Esophagus muscularis mucosa (tissue), 4 donors: ENCODE measurements at places on chromosomes 11 and 22. TPM values are rescaled to one million over a fixed set of nuclear protein-coding genes. Genes with fewer than 3 reads are reported as not detected.

The SCGB1D2 gene
- not detected for total RNA-seq

The SAA4 gene
- not detected for total RNA-seq

The VPS11 gene
- total RNA-seq: 27.8 TPM

The INPP5J gene
- total RNA-seq: 1.9 TPM

The CRYBB3 gene
- not detected for total RNA-seq

The APBB1 gene
- total RNA-seq: 63.1 TPM

The C22orf31 gene
- not detected for total RNA-seq

The OR8D1 gene
- total RNA-seq: not detected

The TFIP11 gene
- total RNA-seq: 20.1 TPM

The IL17REL gene
- total RNA-seq: not detected

The GLYATL1 gene
- not detected for total RNA-seq

The APOBEC3C gene
- 10.4 TPM for total RNA-seq

The OR52N4 gene
- not detected for total RNA-seq

The BIRC3 gene
- 10.0 TPM for total RNA-seq

The GUCY1A2 gene
- total RNA-seq: 7.7 TPM

The OR52H1 gene
- not detected for total RNA-seq

DNA sequence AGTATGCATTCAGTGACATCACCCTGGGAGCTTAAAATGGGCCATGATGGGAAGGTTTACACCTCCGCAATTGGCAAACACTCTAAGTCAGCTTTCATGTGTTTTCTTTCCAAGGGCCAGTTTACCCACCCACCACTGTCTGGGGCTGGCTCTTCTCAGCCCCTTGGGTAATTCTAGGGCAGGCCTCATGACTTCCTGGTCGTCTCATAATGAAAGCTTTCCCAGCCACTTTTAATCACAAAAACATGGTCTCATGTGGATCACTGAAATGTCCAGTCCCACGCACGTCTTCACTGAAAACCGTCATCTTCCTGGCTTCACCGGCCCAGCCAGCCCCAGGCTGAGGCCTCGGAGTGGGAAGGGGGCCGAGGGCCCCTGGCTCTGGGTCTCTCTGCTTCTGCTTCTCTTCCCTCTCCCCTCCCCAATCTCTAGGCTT is 58.5 kb upstream of the ANO1 start:
- H3K27ac ChIP-seq: no peak overlapping the region
- H3K4me3 ChIP-seq: no peak overlapping the region
- no peaks in the 10 kb centered on the region for H3K27me3 ChIP-seq
- no peak for DNase-seq
- no peaks in the 10 kb centered on the region for H3K4me1 ChIP-seq

GRCh38 chr11:118690553-118691304 is 11.3 kb upstream of the TREH start:
- peaks cover 14% of the 10 kb centered on the region for H3K4me1 ChIP-seq
- H3K36me3 ChIP-seq: no peaks in the 10 kb centered on the region
- peak overlapping the region; percentile 82 for H3K27ac ChIP-seq
- H3K4me3 ChIP-seq: peak overlapping the region; percentile 50

DNA sequence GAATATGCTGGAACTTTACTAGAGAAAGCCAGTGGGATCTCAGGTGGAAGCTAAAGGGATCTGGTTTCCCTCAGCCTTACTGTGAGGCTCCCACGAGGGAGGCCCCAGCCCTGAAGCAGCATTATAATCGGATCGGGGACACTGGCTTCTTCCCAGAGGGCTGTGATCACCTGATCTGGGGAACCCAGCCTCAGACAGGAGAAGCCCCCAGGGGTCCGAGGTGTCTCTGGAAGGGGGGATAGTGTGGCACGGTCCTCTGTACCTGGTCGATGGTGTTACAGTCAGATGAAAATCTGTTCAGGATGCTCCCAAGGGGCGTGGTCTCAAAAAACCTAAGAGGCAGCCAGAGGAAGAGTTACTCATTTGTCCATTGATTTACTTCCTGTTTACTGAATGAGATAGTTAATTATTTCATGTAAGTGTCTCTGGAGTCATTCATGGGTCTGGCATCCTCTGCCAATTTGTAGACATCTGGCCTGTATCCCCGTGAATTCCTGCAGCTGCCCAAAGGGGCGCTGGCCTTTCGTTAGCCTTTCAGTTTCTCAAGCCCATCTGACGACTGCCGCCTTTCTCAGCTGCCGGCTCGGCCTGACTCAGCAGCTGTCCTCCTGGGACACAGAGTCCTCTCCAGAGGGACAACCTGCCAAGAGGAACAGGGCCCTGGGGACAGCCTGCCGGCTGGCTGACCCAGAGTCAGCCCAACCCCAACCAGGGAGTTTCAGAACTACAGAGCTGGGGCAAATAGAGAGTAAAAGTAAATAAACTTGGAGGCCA is 17.0 kb upstream of the KCNJ11 start:
- no peaks in the 10 kb centered on the region for H3K27me3 ChIP-seq
- peaks cover 19% of the 10 kb centered on the region for H3K4me1 ChIP-seq
- peak overlapping the region; percentile 35 for H3K27ac ChIP-seq

GRCh38 chr11:64018310-64018709 is 17.4 kb upstream of the FLRT1 start:
- no peaks in the 10 kb centered on the region for H3K4me1 ChIP-seq
- no peaks in the 10 kb centered on the region for H3K27me3 ChIP-seq
- H3K4me3 ChIP-seq: no peak overlapping the region
- DNase-seq: no peak

GRCh38 chr11:18468961-18469360 is 13.3 kb downstream of the LDHAL6A start:
- no peak overlapping the region for H3K4me3 ChIP-seq
- peaks cover 6% of the 10 kb centered on the region for H3K36me3 ChIP-seq
- no peaks in the 10 kb centered on the region for H3K27me3 ChIP-seq
- no peak overlapping the region for H3K27ac ChIP-seq

DNA sequence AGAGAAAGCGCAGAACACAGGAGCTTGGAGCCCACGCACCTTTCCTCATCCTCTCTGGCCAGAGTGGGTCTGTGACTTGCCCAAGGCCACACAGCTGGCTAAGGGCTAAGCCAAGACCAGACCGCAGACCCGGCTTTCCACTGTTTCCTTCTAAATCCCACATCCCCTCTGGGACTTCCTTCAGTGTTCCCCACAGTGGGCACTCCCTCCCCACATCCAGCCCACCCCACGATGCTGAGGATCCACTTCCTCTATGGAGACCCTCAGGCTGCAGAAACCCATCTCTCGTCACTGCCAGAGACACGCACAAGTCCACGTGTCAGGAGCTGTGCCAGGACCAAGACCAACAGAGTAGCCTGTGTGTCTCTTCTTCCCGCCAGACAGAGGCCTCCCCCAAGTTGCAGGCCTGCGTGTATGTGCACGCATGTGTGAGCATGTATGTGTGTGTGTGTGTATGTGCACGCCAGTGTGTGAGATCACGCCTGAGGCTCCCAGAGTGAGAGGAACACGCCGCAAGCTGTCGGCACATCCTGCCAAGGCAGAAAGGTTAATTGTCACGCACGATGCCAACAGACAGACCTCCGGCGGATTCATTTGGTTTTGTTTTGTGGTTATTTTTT is 21.6 kb downstream of the PDGFB start:
- H3K36me3 ChIP-seq: peaks cover 6% of the 10 kb centered on the region
- no peaks in the 10 kb centered on the region for H3K27me3 ChIP-seq
- H3K4me3 ChIP-seq: no peak overlapping the region
- no peaks in the 10 kb centered on the region for H3K4me1 ChIP-seq

- no peaks in the 10 kb centered on the region for H3K27me3 ChIP-seq
- peaks cover 33% of the 10 kb centered on the region for H3K4me1 ChIP-seq
- peaks cover 34% of the 10 kb centered on the region for H3K36me3 ChIP-seq
- no peak for DNase-seq
Measured at GRCh38 chr22:36762687-36763260, 13.1 kb downstream of the IFT27 start.

DNA sequence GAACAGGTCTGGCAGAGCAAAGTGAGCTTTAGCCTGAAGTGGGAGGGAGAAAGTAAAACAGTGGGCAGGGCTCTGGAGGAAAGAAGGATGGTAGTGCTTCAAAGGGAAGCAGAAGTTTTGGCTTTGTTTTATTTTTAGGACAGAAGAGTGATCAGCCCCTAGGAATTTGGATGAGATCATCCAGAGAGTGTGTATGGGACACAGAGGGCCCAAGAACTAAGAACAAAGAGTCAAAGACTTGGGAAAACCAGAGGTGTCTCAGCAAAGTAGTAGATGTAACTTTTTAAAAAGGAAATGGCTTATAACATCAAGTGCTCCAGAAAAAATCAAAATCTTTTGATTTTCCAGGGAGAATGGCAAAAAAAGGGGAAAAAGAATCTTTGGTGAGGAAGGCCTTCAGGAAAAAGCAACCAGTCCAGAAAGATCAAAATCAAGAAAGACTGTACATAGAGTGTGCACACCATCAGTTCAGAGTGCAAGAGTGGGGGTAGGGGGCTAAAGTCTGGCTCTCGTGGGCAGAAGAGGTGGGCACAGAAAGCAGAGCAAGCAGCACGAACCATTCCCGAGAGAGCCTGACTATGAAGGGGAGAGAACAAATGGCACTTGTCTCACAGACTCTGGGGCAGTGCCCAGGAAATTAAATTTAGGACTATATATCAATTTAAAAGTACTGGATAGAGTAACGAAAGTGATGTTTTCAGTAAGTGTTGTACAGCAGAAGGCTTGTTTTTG is 30.0 kb downstream of the MAPK1 start:
- H3K36me3 ChIP-seq: no peaks in the 10 kb centered on the region
- DNase-seq: no peak
- peaks cover 73% of the 10 kb centered on the region for H3K4me1 ChIP-seq
- H3K27ac ChIP-seq: peak overlapping the region; percentile 87

DNA sequence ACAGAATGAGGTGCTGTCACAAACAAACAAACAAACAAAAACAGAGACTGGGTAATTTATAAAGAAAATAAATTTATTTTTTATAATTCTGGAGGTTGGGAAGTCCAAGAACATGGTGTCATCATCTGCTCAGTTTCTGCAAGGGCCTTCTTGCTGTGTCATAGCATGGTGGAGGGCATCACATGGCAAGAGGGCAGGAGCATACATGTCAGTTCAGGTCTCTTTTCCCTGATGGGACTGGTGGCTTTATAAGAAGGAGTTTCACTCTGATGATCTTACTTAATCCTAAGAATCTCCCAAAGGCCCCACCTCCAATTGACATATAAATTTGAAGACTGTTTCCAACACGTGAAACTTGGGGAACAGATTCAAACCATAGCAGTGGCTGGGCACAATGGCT is 135.7 kb downstream of the NECTIN1 start:
- DNase-seq: no peak
- H3K27me3 ChIP-seq: no peaks in the 10 kb centered on the region
- H3K4me1 ChIP-seq: no peaks in the 10 kb centered on the region
- no peak overlapping the region for H3K27ac ChIP-seq

DNA sequence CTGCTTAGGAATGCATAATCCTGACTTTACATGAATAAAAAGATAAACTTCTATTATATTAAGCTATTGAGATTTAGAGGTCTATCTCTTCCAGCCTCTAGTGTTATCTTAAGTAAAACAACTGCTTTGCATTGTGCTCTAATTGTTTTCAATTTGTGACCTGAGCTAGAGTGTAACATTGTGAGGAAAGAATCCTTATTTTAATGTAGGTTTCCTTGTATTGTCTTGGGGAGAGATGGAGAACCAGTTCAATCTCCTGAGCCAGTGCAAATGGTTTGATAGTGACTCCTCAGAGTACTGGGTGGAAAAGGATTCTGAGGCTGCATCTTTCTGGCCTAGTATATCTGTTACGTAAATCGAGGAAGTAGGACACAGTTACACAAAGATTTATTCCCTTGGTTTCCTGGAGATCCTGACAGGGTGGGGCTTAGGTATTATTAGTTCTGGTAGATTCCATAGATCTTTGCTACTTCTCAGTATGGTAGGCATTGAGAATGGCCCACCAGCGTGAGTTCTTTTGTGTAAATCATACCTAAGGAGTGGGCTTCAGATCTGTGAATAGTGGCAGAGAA is 683.5 kb upstream of the CCDC179 start:
- H3K4me1 ChIP-seq: peaks cover 9% of the 10 kb centered on the region
- no peak for DNase-seq
- no peak overlapping the region for H3K4me3 ChIP-seq
- H3K36me3 ChIP-seq: no peaks in the 10 kb centered on the region
- no peak overlapping the region for H3K27ac ChIP-seq

DNA sequence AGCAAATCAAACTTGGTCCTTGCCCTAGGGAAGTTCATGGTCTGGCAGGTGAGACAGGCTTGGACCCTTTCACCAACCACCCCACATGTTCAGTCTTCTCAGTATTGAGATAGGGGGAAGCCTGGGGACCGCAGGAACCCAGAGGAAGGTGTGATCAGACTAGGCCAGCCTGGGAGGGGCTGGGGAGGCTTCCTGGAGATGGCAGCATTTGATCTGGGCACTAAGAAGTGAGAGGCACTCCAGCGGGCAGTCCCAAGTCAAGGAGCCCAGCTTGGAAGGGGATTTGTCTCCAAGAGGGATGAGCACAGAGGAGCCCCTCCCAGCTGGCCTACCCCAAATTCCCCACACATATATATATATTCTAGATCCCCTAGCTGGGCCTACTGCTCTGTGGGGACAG is 5.4 kb downstream of the LRRC32 start:
- no peak for DNase-seq
- peak overlapping the region; percentile 13 for H3K27ac ChIP-seq
- peaks cover 40% of the 10 kb centered on the region for H3K4me1 ChIP-seq
- H3K4me3 ChIP-seq: no peak overlapping the region

DNA sequence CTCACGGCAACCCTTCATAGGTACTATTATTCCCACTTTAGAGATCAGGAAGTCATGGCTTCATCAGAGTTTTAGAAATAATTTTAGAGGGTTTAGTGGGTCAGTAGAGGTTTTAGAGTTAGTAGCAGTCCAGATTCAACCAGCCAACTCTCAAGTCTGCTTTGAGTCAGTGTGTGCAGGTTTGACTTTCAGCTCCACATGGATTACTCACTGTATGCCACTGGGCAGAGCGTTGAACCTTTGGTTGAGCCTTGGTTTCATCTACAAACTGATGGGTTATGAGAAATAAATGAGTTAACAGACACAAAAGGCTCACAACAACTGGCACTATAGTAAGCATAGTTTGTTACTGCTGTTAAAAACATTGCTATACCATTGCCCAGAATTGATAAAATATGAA is 19.0 kb upstream of the TP53AIP1 start:
- no peaks in the 10 kb centered on the region for H3K36me3 ChIP-seq
- H3K4me3 ChIP-seq: no peak overlapping the region
- H3K27ac ChIP-seq: no peak overlapping the region

DNA sequence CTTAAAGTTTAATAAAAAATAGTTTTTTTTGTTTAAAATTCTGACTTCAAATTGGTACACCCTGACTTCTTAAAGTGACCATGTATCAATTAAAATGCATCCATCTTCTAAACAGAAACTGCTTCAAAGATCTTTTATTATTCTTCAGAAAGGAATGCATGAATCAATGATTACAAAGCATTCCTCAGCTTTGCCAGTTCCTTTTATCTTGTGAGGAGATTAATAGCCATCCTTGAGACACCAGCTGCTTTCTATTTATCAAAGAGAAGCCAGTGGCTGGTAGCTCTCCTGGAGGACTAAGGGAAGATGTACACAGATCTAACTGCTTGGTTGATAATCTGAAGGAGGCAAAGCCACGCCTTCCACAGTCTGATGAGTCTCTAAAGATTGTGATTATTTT is 2222.5 kb downstream of the LRRC4C start:
- H3K4me1 ChIP-seq: no peaks in the 10 kb centered on the region
- no peak overlapping the region for H3K4me3 ChIP-seq
- H3K36me3 ChIP-seq: no peaks in the 10 kb centered on the region
- H3K27ac ChIP-seq: no peak overlapping the region
- no peaks in the 10 kb centered on the region for H3K27me3 ChIP-seq

GRCh38 chr11:72876147-72876546 is 61.9 kb downstream of the ATG16L2 start:
- no peak for DNase-seq
- no peak overlapping the region for H3K27ac ChIP-seq
- H3K36me3 ChIP-seq: no peaks in the 10 kb centered on the region
